CD4-positive, alpha-beta T cell treated with Interleukin-15 for 1 hour (primary cell): ENCODE measurements at places on chromosomes 5 and 9.

GRCh38 chr5:28301712-28302111 is 1263.3 kb upstream of the CDH9 start:
- DNase-seq, result no peak

GRCh38 chr5:57408714-57409113 is 73.9 kb downstream of the ACTBL2 start:
- DNase-seq, result no peak

DNA sequence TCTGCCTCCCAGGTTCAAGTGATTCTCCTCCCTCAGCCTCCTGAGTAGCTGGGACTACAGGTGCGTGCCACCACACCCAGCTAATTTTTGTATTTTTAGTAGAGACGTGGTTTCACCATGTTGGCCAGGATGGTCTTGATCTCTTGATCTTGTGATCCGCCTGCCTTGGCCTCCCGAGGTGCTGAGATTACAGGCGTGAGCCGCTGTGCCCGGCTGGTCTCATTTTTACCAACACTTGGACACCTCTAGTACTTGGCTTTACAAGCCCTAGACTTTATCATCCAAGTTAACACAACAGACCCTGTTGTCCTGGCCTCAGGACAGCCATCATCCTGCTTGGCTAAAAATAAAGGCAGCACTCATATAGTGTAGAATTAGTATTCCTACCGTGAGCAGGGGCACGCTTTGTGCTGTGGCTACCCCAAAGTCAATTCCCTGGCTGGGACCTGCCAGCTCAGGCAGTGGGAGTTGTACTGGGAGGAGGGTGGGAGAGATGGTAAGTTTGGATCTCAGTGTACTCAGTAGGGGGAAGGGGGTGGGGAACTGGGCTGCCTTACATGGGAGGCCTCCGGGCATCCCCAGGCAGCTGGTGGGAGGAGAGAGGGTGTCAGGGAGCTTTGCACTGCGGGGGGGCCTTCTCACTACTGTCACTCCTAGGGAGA is 6.6 kb downstream of the PDZD2 start:
- no peak for DNase-seq

DNA sequence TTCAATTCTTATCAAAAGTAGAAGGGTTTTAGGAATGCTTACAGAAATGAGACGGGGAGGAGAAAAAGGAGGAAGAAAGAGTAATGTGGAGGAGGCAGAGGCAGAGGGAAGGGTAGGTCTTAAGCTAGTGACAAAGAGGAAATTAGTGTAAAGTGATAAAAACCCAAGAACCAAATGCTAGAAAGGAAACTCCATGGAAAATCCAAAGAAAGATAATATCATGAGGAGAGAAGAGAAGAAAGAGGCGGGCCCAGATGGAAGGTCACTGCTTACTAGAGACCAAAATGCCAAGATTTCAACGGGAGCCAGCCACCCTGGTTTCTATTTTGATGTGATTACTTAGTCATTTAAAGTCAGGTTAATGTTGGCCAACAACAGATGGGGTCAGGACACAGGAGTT is 68.6 kb upstream of the IL12B start:
- no peak for DNase-seq

GRCh38 chr5:82331557-82331956 is 53.4 kb upstream of the RPS23 start:
- DNase-seq, result no peak

DNA sequence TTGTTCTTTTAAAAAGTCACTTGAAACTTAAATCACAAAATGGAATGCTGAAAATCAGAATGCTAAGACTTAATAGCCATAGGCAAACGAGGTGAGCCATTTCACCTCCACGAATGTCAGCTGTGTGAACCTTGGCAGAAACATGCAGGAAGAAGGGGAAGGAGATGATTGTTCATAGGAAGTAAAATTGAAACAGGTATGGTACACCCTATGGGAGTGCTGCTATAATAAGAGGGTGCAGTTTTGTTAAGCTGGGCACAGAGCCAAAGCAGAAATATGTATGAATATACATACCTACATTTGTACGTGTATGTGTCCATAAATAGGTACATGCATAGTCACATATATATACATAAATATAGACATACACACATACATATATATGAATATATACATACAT is 51.0 kb upstream of the SPINK5 start:
- DNase-seq, result no peak

DNA sequence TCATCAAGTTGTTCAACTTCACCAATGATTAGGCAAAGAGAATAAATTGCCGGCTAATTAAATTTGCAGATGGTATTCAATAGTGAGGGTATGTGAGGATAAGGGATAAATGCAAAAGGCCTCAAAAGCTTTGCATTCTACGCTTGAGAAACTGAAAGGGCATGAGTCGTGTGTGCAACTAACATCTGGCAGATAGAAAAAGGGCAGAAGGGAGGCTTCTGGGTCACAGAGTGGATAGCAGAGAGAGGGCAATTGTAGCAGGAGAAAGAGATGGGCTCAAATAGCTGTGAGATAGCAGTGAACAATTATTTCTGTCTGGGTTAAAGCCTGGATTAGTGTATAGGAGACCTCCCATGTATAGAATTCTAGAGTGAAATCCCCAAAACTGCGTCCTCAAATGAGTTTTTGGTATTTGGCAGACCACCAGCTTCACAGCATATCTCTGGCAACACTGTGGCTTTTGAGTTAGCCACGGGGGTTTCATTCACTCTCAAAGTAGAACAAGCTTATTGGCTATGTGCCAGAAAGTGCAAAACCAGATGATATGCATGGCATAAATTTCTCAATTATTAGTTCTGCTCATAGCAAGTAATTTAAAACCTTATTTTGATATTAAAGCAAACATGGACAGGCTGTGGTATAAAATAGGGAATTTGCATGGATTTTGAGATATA is 586.3 kb downstream of the BRINP1 start:
- DNase-seq, result no peak

DNA sequence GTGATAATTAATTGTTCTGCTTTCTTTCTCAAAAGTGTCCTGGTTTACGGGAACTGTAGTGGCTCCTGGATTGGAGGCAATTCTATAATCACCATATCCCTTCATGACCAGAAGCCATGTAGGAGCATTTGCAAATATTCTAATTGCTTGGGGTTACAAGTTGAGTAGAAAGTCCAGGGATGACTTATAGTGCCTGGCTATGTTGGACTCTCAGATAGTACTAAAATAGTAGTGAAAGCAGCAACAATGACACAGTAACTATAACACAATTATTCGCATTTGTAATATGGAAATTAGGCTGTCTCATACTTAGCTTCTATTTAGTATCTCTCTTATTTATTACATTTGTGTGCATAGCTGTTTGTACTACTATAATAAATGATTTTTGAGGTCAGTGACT is 712.5 kb upstream of the GRAMD2B start:
- DNase-seq, result no peak
